ENCODE measurements at places on chromosomes 7 and 10. TPM values are rescaled to one million over a fixed set of nuclear protein-coding genes. Genes with fewer than 3 reads are reported as not detected.

DNA sequence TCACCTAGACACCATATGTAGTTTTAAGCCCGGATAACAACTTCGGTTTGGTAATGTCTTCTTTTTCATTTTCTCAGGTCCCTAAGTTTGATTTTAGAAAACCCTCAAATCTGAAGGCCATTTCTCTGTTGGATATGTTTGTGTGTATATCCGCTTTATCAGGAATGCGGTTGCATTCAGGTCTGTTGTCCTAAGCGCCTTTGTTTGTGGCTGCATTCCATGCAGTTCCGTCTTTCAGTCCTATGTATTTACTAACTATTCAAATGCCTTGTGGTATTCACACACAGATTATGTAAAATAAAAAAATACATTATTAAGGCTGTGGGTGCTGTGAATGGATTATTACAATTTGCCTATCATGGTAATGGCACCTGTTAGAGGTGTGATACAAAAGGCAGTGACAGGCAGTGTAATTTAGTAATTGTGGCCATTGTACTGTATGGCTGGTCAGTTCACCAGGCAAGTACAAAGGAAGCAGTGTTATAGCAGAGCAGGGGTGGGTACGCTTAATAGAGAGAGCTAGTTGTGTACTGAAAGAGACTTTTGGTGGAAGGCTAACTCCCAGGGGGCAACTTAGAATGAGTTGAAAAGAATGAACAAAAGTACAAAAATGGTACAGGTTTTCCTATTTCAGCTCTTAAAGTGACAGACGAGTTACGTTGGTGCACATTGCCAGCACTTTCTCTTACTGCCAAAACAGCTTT, 136.4 kb downstream of the VTI1A start:
- 0 out of 2 replicates have a peak, but pooled peaks cover 4% of the 10 kb centered on the region for H3K4me1 ChIP-seq
- H3K4me3 ChIP-seq, result no peak overlapping the region
- H3K27me3 ChIP-seq, result no peaks in the 10 kb centered on the region
- no peak for DNase-seq

DNA sequence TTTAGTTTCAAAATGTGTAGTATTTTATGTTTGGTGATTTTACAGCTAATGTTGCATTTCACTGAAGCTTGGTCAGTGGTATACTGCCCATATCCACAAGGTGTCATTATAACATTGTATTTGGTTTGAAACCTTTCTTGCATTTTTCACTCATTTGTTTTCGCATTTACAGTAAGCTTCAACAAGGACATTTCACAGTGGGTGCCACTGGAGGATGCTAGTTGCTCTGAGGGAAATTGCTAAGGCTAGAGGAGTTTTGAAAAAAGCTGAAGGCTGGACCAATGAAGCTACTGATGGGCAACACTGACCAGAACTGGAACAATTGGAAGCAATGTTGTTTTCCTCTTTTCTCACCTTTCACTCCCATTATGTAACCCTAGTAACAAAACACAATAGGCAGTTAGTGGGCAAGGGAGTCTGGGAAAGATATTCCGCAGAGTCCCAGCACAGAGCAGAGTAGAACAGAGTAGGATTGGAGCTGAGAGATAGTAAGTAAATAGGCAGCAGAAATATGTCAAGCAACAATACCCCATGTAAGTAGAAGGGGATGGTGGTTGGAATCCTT, 23.6 kb upstream of the SRI start:
- no peaks in the 10 kb centered on the region for H3K27me3 ChIP-seq
- no peaks in the 10 kb centered on the region for H3K4me1 ChIP-seq
- peak; percentile 73 for DNase-seq
- no peak overlapping the region for H3K4me3 ChIP-seq
- no peak overlapping the region for H3K27ac ChIP-seq

GRCh38 chr10:130141460-130141859, 5.3 kb downstream of the GLRX3 start:
- H3K27ac ChIP-seq, result no peak overlapping the region
- no peaks in the 10 kb centered on the region for H3K4me1 ChIP-seq
- no peak overlapping the region for H3K4me3 ChIP-seq
- no peak for DNase-seq
- H3K27me3 ChIP-seq, result no peaks in the 10 kb centered on the region
- peaks cover 11% of the 10 kb centered on the region for H3K36me3 ChIP-seq

DNA sequence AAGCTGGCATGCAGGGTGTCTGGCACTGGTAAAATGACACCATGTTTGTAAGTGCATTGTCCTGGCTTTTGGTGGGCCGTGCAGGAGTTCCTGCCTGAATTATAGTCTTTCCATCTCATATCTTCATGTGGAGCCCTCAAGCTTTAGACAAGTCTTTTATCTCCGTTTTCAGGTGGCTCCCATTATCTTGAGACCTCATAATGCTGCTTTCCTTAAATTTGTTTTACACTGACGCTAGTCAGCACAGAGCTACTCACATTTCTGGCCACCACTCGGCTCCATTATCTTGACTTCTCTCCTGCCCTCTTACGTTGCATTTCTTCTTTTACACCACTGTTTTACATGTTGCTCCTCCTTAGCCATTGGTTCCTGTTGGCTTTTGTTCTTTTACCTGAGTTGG, 37.2 kb downstream of the LRRC4 start:
- no peak overlapping the region for H3K4me3 ChIP-seq
- no peaks in the 10 kb centered on the region for H3K27me3 ChIP-seq
- peaks cover 16% of the 10 kb centered on the region for H3K4me1 ChIP-seq
- H3K27ac ChIP-seq, result no peak overlapping the region
- H3K36me3 ChIP-seq, result peaks cover 8% of the 10 kb centered on the region

OGDHL gene
- total RNA-seq, result 2.8 TPM

PRKCQ gene
- total RNA-seq, result 1.3 TPM

PROSER2 gene
- total RNA-seq, result 14.6 TPM
